ENCODE measurements at places on chromosomes 11 and 22. TPM values are rescaled to one million over a fixed set of nuclear protein-coding genes. Genes with fewer than 3 reads are reported as not detected.

PGA5 gene
- total RNA-seq, result not detected

SCN3B gene
- 0.45 TPM for total RNA-seq

SYT12 gene
- total RNA-seq, result 7.2 TPM

CRY2 gene
- 16.8 TPM for total RNA-seq

OSBP2 gene
- 3.6 TPM for total RNA-seq

MS4A8 gene
- not detected for total RNA-seq

SEC14L6 gene
- 1.2 TPM for total RNA-seq

TRIM49 gene
- total RNA-seq, result not detected

TSPAN32 gene
- total RNA-seq, result not detected

BIK gene
- total RNA-seq, result not detected

DCDC1 gene
- not detected for total RNA-seq

LRP4 gene
- 7.0 TPM for total RNA-seq

GRAMD1B gene
- 2.2 TPM for total RNA-seq

Data from chondrocyte (in vitro differentiated cells).